ENCODE measurements at places on chromosomes 2 and 18.
A peak's percentile ranks its signal among the peaks of the same experiment; 100 is the strongest.

DNA sequence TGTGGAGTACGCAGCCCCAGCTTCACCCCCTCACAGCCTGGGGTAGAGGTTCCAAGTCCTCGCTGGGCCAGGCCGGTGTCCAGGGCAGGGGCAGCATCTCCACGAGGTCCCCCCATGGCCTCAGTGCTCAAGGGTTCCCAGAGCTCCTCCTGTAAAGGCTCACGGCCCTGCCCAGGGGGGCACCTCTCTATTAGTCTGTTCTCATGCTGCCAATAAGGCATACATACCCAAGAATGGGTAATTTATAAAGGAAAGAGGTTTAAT, 38.8 kb downstream of the TDRD15 start:
- no peak for DNase-seq

- DNase-seq = no peak
These were observed 8.2 kb upstream of the KIAA2012 start for GRCh38 chr2:202064881-202065230.

DNA sequence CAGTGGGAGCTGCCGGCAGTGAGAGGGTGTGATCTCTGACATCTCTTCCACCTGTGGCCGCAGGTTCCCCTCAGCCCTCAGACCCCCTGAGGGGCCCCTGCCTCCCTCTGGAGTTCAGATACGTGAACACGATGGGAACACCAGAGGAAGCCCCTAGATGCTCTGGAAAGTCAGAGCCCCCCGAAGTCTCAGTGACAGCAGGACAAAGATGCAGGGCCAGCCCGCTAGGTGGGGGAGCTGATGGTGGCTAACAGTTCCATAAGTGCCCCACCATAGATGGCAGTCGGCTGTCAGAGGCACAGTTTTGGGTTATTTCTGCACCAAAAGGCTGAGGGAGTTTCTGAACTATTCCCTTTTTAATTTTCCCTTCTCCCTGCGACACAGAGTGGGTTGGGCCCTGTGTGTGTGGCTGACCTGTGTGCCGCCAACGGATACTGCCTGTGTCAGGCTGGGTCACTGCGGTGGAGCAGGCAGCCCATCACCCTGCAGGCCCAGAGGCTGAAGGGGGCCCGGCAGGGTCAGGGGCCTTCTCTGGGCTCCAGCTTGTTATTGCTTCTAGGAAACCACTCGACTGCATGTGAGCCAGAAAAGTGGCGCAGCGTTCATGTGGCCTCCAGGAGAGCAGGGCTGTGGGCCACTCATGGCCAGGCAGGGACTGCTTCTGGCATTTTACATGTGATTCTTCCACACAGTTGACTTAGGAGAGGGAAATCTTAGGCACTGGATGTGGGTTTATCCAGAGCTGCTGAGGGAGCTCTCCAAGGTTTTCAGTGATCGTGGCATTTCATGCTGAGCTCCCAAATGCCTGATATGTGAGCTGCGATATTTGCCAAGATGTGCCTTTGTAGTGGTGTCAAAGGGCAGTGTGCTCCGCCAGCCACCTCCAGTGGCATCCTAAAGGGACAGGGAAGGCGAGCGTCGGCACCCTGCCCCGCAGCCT, 225.1 kb downstream of the SH3RF3 start:
- DNase-seq = no peak

DNA sequence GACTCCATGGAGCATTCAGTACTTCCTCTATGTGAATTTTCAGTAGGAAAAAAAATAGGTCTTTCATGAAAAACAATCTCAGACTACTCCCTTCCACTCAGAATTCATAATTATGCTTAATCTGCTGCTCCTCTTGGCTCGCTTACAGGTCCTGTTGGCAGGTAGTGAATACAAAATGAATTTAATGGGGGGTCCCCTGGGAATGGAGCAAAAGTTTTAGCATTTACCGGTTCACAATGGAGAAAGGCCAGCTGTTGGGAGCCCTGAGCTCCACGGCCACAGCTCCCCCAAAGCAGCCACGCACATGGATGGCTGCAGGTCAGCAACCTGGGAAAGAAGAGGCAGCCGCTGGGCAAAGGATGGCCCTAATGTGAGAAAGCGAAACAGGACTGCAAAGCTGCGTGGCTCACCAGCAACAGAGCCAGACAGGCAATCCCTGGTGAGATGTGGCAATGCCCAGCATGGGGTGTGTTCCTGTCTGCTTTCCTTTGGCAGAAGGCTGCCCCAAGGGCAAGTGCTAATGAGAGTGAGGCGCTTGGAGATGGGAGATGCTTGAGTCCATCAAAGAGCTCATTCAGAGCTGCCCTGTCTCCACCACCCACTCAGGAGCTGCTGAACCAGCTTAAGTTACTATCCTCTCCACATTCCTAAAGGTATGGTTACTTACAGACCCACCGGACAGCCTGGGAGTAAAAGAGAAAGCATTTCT, 447.4 kb downstream of the EPHA4 start:
- DNase-seq = peak; percentile 82

GRCh38 chr2:128326346-128326745, 7.7 kb upstream of the HS6ST1 start:
- DNase-seq = no peak

DNA sequence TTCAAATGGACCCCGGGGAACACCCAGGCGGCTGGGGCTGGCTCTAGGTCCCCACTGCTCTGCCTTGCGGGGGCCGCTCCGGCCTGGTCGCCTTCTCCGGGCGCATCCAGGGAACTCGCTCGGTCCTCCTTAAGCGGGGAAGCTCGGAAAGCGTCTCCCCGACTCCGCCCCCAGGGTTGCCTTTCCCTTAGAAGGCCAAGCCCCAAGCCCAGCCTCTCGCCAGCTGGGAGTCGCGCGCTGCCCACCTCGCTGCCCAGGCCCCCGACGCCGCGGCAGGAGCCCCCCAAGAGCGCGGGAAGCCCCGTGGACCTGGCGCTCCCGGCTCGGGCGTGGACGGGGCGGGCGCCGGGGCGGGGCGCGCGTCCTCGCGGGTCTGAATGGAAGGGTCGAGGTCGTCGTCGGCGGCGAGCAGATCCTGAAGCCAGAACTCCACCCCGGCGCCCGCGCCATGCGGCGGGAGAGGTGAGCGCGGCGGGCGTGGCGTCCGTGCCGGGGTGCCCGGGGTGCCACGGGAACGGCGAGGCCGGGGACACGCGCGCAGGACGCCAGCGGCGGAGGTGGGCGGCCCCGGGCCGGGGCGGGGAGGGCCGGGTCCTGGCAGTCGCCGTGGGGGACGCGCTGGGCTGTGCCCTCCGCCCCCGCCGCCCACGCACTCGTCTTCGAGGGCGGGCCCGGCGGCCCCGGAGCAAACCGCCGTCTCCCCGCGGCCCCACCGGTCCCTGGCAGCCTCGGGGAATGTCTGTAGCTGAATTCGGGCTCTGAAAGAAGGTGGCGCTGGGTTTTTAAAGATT, at the start of gene BOK:
TSS of gene BOK (plus strand) at position 214 of the 791 bp plus-strand sequence. CDS start 739 bp downstream, outside the sequence.
- no peak for DNase-seq

- no peak for DNase-seq
These were observed 5.9 kb downstream of the MDH1 start for GRCh38 chr2:63594660-63595059.

DNA sequence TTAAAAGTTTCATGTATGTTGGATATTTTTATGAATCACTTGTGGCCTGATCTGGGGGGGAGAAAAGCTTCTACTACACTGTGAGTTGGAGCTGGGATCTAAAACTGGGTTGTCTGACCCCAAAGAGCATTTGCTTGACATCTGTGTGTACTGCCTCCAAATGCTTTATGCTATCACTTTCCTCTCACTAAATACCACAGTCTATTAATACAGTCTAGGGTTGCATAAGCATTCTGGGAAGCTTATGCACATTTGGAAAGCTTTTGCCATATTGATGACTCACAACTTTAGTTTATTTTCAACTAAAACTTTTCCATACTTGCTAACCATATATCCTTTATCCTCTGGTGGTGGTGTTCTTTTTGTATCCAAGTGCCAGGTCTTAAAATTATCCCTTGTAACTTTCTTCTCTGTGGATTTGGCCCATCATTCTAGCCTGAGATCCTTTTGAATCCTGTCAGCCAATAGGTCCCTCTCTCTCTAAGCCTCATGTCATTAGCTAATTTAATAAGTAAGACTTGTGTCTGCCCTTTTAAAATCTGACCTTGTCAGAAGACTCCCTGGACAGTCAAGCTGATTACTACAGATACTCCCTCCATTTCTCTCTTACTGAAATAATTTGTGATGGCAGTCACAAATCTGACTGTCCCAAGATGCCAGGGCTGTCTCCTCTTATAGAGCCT, 72.7 kb downstream of the NXPH2 start:
- DNase-seq = no peak

DNA sequence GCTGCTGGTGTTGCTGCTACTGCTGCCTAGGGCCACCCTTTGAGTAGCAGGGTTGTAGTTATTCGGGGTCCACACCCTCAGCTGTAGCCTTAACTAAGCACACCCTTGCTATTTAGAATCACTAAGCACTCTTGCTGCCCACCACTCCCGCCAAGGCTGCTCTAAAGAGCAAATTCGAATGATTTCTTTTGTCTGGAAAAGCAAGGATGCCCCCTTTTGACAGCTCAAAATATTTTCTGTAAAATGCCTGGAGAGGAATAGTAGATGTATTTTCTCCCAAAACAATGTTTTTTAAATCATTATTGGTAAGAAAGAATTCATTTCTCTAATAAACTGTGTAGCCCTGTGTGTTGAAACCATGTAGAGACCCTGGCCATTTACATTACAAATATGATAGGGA, 80.8 kb upstream of the PAPOLG start:
- no peak for DNase-seq

DNA sequence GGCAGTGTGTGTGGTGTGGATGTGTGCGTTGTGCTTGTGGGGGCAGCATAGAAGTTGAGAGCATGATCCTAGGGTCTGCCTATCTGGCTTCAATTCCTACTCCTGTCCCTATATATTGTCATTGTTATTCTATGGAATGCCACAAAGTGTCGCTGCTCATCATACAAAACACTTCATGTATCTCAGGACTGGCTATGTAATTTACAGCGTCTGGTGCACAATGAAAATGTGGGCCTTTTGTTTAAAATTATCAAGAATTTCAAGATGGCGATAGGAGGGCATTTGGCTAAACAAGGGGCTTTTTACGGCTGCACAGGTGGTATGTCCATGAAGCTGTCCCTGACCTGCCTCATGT, 3.4 kb downstream of the SERPINB2 start:
- no peak for DNase-seq

Measured in DMS 273 treated with DMSO at 0.1 percent for 48 hours (cell line).